ENCODE measurements at places on chromosomes 11 and 22.

GRCh38 chr11:64083398-64084080 lies 47.8 kb downstream of the FLRT1 start:
- no peak for DNase-seq

- no peak for DNase-seq
Observed at GRCh38 chr11:288478-289397, at the start of gene PGGHG. Gene PGGHG (plus strand): TSS chr11:289126. CDS start chr11:289817, 691 bp downstream.

DNA sequence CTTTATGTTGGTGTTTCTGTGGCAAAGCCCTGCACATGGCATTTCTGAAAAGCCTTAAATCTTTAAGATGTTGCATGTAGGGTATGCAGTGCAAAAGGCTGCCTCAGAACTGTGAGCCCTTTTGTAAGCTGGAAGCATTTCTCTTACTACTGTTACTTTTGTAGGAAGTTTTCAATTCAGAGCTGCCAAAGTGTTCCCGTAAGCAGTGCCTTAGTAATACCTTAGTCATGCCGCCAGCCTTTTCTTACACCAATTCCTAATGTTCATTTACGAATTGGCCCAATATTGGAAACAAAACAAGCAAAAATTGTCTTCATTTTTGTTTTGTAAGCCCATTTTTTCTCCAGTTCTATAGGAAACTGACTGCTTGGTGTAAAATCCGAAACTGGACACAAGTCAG lies 67.4 kb upstream of the RASSF10 start:
- DNase-seq = peak; percentile 79

DNA sequence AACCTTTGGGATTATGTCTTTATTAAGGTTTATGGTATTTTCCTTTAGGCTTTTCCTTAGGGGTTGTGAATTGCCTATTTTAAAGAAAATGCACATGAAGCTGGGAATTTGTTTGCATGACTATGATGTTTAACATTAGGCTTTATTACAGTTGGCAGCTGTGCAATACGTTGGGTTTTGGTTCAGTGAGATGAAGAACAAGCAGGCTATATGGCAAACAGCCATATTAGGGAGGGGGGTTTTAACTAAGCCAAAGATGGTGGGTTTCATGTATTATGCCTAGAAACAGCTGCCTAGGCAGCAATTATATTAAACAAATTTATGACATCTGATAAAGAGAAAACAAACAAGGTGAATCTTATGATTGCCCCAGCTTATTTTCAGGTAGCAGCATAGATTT lies 880.8 kb downstream of the FAM181B start:
- DNase-seq = no peak

- no peak for DNase-seq
Observed at GRCh38 chr11:33588056-33588455, 112.6 kb downstream of the C11orf91 start.

DNA sequence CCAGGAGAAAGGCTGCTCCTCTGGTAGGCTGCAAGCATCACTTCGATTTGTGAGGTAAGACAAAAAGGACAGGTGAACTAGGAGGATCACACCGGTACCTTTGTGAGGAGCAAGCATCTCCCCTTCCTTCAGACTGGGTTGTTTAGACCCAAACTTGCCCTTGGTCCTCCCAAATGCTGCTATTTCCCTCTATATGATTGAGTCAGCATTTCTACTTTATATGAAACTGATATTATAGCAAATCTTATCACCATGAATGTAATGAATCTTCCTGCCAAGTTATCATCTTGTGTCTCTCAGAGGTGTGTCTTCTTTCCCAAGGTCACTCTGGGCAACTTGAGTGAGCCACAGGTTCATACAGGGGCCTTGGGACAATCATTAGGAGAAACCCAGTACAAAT lies 61.0 kb downstream of the KIRREL3 start:
- DNase-seq = no peak

- no peak for DNase-seq
Observed at GRCh38 chr11:132077416-132077815, 707.0 kb downstream of the NTM start.

DNA sequence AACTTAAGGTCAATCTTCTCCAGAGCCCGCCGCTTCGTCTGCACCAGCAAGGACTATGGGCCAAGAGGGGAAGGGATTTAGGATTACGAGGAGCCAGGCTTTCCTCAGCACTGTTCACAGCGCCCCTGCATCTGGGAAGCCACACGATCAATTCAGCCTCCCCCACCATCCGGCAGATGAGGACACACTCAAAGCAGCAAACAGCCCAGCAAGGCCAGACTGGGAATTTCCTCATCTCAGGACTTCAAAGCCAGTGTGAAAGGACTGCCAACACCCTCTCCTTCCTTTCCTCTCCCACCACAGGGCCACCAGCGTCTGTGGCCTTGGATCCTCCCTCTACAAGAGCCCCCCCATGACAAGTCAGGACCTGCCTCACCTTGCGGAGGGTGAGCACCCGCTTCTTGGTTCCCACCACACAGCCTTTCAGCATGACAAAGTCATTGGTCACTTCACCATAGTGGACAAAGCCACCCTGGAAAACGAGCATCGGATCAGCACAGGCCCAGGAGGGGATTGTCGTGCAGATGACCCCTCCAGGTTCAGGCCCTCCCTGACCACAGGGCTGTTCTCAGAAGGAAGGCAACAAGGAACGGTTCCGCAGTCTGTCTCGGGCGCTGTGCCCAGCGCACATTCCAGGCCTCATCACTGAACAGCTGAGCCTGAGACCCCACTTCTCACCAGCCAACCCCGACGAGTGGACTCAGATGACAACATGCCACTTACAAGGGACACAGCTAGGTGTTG lies 6.0 kb downstream of the RPL3 start:
- no peak for DNase-seq

- no peak for DNase-seq
Observed at GRCh38 chr11:133821776-133822175, 23.5 kb downstream of the SPATA19 start.

DNA sequence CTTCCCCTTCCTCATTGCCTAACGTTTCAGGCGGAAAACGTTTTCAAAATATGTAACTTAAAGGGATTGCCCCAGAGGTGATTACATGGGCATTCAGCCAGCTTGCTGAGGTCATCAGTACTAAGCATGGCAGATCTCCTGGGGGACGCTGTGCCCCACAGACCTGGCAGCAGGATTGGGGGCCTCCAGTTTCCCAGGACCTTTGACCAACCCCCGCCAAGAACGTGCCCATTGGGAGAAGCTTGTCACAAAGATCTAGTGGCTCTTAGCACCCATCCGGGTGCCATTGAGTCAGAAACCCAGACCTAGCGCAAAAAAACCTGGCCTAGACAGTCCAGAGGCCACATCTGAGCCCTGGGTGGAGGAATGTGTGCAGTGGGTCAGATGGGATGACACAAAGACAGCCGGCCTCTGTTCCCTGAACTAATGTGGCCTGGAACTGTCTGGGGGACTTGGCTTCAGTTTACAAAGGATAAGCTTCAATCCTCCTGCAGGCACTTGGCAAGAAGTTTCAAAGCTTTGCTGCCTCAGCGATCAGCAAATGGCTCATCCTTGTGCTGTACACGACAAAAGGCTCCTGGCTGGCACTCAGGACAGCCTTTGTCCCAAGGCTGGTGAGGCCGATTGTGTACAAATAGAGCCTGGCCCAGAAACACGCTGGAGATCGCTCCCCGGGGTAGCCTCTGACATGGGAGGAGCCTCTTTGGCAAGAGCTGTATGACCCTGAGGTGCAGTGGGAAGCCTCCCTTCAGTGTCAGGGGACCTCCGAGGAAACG lies 9.5 kb downstream of the C1QTNF6 start:
- no peak for DNase-seq

GRCh38 chr11:36385121-36385970 lies 89.3 kb downstream of the PRR5L start:
- DNase-seq = peak; percentile 84

- DNase-seq = no peak
Observed at GRCh38 chr11:85740481-85741400, 54.7 kb upstream of the CCDC89 start.

DNA sequence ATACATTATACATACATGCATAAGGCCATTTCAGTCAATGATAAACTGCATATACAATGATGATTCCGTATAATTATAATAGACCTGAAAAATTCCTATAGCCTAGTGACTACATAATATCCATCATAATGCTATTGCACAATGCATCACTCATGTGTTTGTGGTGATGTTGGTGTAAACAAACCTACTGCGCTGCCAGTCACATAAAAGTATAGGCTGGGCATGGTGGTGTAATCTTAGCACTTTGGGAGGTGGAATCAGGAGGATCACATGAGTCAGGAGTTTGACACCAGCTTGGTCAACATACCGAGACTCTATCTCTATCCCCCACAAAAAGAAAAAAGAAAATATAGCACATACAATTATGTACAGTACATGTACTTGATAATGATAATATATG lies 163.7 kb upstream of the DDI1 start:
- no peak for DNase-seq

GRCh38 chr11:71425860-71426259 lies 22.3 kb downstream of the DHCR7 start:
- no peak for DNase-seq

DNA sequence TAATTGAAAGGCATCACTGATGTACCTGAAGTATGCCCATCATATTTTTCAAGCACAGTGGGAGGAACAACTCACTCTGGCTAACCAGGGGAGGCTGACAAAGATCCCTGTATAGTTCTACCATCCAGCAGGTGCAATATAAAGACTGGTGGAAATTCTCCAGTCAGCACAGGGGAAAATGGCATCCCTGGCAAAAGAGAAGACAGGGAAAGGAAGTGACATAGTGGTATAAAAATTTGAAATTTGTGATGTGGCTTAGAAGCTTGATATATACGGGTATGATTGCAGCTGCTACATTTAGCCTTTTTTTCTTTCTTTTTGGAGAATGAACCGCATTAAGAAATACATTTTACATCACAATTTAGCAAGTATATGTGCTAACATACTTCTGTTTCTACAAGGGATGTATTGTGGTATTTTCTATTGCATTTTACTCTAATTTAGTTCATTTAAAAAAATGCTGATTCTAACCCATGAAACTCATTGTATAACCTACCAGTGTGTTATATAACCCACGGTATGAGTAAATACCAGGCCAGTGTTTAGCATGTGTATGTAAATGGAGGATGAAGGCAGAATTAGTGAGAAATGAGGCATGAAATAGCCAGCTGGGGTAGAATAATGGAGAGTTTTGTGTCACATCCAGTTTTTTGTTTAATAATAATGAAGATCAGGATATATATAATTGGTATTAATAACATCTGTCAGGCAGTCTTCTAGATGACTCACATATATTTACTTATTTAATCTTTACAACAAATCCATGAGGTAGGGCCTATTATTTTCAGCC lies 186.1 kb downstream of the ARHGAP42 start:
- no peak for DNase-seq

- peak; percentile 77 for DNase-seq
Observed at GRCh38 chr22:26679003-26679629, 21.7 kb downstream of the MIAT start.

- DNase-seq = peak; percentile 48
Observed at GRCh38 chr22:32839831-32840584, 38.5 kb downstream of the TIMP3 start.

All from astrocyte of the spinal cord (primary cell).